ENCODE measurements at places on chromosomes 7 and 10. TPM values are rescaled to one million over a fixed set of nuclear protein-coding genes. Genes with fewer than 3 reads are reported as not detected.

MOGAT3 gene
- total RNA-seq: not detected

C10orf105 gene
- not detected for total RNA-seq

COL13A1 gene
- total RNA-seq: 0.98 TPM

PNLIPRP1 gene
- not detected for total RNA-seq

SORBS1 gene
- total RNA-seq: 3.7 TPM

ANKMY2 gene
- total RNA-seq: 13.0 TPM

SPDYE8 gene
- not detected for total RNA-seq

ZNF775 gene
- 6.1 TPM for total RNA-seq

EPO gene
- not detected for total RNA-seq

GLI3 gene
- total RNA-seq: under 0.01 TPM

GIMAP8 gene
- 241 TPM for total RNA-seq

SPDYE1 gene
- total RNA-seq: not detected

All from dermis lymphatic vessel endothelial cell (primary cell).